ENCODE measurements at places on chromosomes 2 and 18. TPM values are rescaled to one million over a fixed set of nuclear protein-coding genes. Genes with fewer than 3 reads are reported as not detected.

Gene KHK
- 5.1 TPM for total RNA-seq

Gene SPP2
- not detected for total RNA-seq

Gene PAX3
- total RNA-seq = not detected

Gene LRRTM4
- total RNA-seq = 0.52 TPM

Gene CRYGD
- total RNA-seq = not detected

Gene CFC1
- total RNA-seq = not detected

Gene GULP1
- 74.8 TPM for total RNA-seq

Gene CFC1B
- total RNA-seq = not detected

Gene PRR30
- not detected for total RNA-seq

Gene CRYGC
- not detected for total RNA-seq

DNA sequence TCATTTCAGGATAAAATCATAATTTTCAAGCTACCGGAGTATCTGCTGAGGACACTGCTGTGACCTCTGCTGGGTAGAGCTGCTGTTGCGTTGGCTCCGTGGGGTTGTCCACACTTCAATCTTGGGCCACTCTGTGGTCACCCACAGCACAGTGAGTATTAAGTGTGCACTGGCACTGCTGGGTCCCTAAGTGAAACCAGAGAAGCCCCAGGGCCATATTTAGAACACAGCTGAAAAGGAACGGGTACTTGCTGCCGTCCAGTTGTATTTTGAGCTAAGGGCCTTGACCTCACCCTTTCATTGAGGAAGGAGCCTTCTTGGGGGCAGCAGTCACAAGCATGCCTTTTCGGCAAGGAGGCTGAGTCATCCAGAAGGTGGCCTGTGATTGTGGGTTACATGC, 10.1 kb downstream of the SLC9A4 start:
- no peaks in the 10 kb centered on the region for H3K27me3 ChIP-seq
- H3K4me1 ChIP-seq = no peaks in the 10 kb centered on the region
- H3K4me3 ChIP-seq = no peak overlapping the region
- DNase-seq = no peak
- H3K36me3 ChIP-seq = no peaks in the 10 kb centered on the region
- H3K27ac ChIP-seq = no peak overlapping the region

- peaks cover 5% of the 10 kb centered on the region for H3K36me3 ChIP-seq
- peaks cover 4% of the 10 kb centered on the region for H3K4me1 ChIP-seq
- H3K4me3 ChIP-seq = no peak overlapping the region
- DNase-seq = no peak
- no peaks in the 10 kb centered on the region for H3K27me3 ChIP-seq
Observed at GRCh38 chr2:231113489-231113888, 11.4 kb downstream of the HTR2B start.

DNA sequence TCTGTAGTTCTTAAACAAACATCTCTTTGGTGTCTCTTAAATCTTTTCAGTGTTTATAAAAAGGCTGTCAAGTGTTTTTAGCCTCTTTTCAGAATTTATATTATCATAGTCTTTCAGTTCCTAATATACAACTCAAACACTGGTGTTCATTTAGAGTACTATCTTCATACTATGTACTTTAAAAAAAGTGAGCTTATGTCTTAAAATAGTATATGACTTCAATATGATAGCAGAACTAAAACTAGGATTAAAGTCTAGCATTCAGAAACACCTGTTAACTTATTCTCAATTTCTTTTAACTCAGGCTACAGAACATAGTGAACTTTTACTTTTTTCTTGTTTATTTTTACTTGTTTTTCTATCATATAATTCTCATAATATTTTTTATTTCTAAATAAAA, 14.7 kb upstream of the IKZF2 start:
- H3K27me3 ChIP-seq = no peaks in the 10 kb centered on the region
- H3K4me3 ChIP-seq = no peak overlapping the region
- no peak for DNase-seq

- no peaks in the 10 kb centered on the region for H3K36me3 ChIP-seq
- no peaks in the 10 kb centered on the region for H3K27me3 ChIP-seq
- no peaks in the 10 kb centered on the region for H3K4me1 ChIP-seq
- no peak overlapping the region for H3K27ac ChIP-seq
Observed at GRCh38 chr18:62369129-62369644, 44.1 kb downstream of the TNFRSF11A start.

GRCh38 chr18:32707147-32707546, 65.7 kb downstream of the KLHL14 start:
- no peaks in the 10 kb centered on the region for H3K27me3 ChIP-seq
- H3K27ac ChIP-seq = no peak overlapping the region
- no peaks in the 10 kb centered on the region for H3K36me3 ChIP-seq
- no peak for DNase-seq

DNA sequence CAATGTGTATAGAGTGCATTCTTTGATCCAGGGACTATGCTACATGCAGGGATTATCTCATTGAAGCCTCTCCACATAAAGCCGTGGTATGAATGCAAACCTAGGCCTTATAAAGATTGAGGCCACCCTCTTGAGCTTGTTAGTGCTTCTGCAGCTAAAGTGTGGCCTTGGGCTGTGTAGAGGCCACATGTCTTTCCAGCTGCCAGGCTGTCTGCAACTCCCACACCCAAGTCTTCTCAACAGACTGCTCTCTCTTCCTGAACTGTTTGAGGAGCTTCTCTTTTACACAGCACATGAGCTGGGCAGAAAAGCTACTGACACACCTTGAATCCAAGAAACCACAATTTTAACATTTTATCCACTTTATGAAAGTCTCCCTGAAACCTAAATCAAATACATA, 119.2 kb upstream of the MEX3C start:
- no peaks in the 10 kb centered on the region for H3K27me3 ChIP-seq
- DNase-seq = no peak
- no peaks in the 10 kb centered on the region for H3K36me3 ChIP-seq
- H3K4me3 ChIP-seq = no peak overlapping the region

DNA sequence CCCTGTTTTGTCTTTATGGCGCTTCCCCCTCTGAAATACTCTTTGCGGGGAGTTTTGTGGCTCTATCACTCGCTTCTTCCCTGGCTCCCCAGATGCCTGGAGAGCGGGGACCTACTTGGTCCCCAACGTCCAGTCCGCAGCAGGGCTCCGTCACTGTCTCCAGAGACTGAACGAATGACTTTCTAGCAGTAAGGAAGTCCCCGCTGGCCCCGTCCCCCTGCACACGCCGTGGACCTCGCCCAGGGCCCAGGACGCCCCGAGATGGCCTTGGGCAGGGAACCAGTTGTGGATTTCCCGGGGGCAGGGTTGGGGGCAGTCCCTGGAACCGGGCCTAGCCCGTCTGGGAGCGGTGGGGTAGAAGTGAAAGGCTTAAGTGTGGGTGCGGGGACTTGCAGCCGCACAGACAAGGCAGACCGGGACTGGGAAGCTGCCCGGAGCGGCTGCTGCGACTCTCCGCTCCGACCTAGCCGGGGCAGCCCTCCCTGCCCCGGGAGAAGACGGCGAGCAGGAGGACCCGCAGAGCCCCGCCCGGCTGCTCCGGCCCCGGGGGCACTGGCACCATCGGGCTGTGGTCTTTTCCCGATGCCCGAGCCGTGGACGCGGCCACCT, 821 bp upstream of the EPHA4 start:
- no peaks in the 10 kb centered on the region for H3K36me3 ChIP-seq
- H3K4me3 ChIP-seq = peak overlapping the region; percentile 66
- no peaks in the 10 kb centered on the region for H3K27me3 ChIP-seq

DNA sequence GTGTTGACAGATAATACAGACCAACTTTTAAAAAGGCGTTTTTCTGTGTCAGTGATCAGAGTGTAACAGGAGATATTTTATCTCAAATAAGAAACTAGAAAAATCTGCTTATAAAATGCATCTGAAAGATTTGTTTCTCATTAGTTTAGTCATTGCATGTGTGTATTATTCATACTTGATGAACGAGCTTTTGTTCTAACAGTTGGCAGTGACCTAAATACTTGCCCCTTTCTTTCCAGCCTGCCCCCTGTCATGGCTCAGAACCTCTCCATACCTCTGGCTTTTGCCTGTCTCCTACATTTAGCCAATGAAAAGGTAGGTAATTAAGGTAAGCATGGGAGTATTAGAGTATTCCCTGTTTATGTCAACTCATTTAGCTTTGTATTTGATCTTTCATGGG, 33.6 kb downstream of the NCAPH start:
- no peak for DNase-seq
- H3K36me3 ChIP-seq = no peaks in the 10 kb centered on the region
- H3K27me3 ChIP-seq = no peaks in the 10 kb centered on the region
- H3K27ac ChIP-seq = no peak overlapping the region

DNA sequence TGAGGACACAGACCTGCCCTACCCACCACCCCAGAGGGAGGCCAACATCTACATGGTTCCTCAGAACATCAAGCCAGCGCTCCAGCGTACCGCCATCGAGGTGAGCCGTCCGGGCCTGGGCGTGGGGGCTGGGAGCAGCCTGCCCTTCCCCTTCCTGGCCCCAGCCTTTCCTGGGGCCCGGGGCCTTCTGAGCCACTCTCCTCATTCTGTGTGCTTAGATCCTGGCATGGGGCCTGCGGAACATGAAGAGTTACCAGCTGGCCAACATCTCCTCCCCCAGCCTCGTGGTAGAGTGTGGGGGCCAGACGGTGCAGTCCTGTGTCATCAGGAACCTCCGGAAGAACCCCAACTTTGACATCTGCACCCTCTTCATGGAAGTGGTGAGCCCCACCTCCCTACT, 157.9 kb downstream of the DYSF start:
- no peak overlapping the region for H3K27ac ChIP-seq
- H3K36me3 ChIP-seq = no peaks in the 10 kb centered on the region
- no peaks in the 10 kb centered on the region for H3K4me1 ChIP-seq
- DNase-seq = peak; percentile 65

- H3K4me1 ChIP-seq = no peaks in the 10 kb centered on the region
- no peak for DNase-seq
- no peaks in the 10 kb centered on the region for H3K36me3 ChIP-seq
- H3K4me3 ChIP-seq = no peak overlapping the region
- no peak overlapping the region for H3K27ac ChIP-seq
Observed at GRCh38 chr18:56109757-56110156, 521.8 kb upstream of the TCF4 start.

DNA sequence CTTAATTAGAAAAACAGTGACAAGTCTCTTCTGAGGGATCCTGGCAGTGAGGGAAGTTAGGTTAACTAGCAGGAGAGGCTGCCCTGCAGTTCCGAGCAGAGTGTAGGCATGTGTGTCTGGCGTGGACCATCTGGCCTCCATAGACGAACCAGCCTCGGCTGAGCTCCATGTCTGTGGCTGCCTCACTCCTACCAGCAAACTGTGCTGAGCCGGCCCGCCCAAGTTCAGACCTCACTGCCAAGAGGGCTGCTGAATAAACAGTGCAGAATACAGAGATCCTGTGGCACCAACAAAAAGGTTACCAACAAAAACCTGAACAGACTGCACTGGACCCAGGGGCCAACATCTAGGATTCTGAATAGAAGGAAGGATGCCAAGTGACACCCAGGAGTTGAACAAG, 27.3 kb downstream of the INO80C start:
- H3K36me3 ChIP-seq = no peaks in the 10 kb centered on the region
- no peaks in the 10 kb centered on the region for H3K4me1 ChIP-seq
- no peaks in the 10 kb centered on the region for H3K27me3 ChIP-seq
- no peak overlapping the region for H3K27ac ChIP-seq
- H3K4me3 ChIP-seq = no peak overlapping the region

DNA sequence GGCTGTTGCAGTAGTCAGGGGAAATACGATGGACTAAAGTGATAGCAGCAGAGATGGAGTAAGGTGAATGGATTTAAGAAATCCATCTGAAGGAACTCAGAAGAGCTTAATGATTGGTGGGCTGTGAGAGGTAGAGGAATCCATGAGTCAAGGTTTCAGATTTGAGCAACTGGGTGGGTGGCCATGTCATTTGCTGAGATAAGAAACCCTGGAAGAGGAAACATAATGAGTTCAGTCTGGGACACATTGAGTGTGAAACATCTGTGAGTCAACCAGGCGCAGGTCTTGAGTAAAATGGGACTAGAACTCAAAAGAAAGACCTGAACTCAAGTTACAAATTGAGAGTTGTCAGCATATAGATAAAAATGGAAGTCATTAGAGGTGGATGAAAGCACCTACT, 19.7 kb upstream of the ASNSD1 start:
- DNase-seq = no peak
- no peak overlapping the region for H3K4me3 ChIP-seq
- no peak overlapping the region for H3K27ac ChIP-seq
- no peaks in the 10 kb centered on the region for H3K4me1 ChIP-seq

DNA sequence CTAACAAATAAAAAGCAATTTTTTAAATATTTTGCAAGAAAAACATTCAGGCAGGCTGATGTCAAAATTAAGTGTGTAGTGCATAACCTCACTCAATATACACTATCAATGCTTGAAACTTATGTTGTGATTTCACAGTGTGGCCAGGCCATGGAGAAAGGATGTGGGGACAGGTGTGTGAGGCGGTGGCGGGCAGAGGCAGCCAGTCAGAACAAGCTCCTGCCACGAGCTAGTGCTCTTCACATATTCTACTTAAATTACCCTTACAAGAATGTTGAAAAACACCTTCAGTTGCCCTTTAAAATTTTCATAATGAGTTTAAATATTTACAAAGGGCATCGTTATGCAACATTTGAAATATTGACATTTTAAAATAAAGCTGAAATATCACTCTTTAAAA, 43.2 kb downstream of the CYB5A start:
- no peak overlapping the region for H3K4me3 ChIP-seq
- DNase-seq = no peak
- H3K36me3 ChIP-seq = no peaks in the 10 kb centered on the region
- no peak overlapping the region for H3K27ac ChIP-seq
- no peaks in the 10 kb centered on the region for H3K27me3 ChIP-seq
